Heart right ventricle (tissue), 16 donors: ENCODE measurements at places on chromosomes 12 and 14.

GRCh38 chr12:48601013-48601756, 31.3 kb upstream of the LALBA start:
- no peak for DNase-seq

GRCh38 chr14:76191297-76191696, 39.6 kb downstream of the GPATCH2L start:
- DNase-seq = no peak

DNA sequence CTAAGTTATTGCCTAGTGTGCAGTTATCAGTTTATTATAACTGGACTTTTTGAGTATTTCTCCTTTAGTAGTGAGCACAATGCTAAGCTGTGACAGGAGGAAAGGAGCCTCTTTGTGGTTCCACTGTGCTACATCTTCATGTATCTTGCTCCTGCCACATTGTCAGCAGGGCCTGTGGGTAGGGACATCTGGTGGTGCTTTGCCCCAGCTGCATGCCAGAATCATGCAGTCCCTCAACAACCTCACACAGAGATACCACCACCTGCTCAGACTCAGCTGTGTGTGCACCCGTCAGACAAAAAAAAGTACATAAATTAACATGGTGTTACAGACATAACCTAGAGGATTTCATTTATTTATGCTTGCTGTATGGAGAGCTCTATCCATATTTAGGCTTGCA, 51.1 kb downstream of the MIS18BP1 start:
- no peak for DNase-seq

DNA sequence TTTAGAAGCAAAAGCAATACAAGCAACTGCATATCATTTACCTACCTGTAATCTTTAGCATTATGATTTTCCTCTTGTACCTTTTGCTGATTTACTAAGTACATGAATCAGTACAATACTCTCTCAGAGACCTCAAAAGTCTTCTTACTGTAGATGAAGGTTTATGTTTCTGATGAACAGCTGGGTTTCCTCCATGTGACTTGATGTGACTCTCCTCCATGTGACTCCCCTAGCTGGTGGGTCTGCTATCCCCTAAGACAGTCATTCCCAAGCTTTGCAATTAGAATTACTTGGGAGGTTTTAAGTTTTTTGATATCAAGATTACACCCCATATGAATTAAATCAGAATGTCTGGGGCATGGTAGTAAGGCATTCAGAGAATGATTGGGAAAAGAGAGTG, 32.0 kb upstream of the ABCC9 start:
- DNase-seq = no peak

- no peak for DNase-seq
Measured at GRCh38 chr12:90099288-90099687, 390.6 kb upstream of the ATP2B1 start.

DNA sequence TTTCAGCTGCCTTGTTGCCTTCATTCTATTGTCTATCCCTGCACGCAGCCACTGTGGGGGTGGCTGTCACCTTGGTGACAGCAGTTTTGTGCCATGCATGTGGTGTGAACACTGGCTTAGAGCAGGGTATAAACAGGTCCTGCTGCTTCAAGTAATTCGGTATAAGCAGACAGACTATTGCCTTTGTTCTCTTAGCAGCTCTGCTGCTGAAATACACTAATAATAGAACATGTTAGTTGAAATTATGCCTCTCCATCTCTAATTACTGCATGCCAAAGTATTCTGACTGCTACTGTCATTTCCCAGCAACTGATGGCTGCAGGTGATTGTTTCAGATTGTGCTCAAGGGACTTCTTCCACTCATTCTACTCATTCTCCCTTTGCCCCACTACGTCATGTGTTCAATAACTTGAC, 34.6 kb downstream of the PTPRO start:
- no peak for DNase-seq

DNA sequence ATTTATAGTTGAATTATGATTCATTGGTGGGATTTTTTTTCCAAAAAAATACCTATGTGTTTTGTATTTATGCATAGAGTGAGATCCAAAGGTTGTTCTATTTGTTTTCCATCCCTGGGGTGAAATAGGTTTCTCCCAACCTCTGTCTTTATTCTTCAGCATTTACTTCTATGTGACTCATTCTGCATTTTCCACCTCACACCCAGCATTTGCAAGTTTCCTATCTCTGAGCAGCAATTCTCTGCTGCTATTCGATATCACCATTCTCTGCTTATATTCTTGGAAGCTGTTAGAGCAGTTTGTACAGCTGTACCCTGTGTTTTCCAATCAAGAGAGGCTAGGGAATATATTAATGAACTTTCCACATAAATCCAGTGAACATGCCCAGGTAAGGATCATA, 538.9 kb downstream of the SNAPC1 start:
- no peak for DNase-seq

- DNase-seq = no peak
Measured at GRCh38 chr12:69055706-69056105, 122.7 kb upstream of the CPM start.

DNA sequence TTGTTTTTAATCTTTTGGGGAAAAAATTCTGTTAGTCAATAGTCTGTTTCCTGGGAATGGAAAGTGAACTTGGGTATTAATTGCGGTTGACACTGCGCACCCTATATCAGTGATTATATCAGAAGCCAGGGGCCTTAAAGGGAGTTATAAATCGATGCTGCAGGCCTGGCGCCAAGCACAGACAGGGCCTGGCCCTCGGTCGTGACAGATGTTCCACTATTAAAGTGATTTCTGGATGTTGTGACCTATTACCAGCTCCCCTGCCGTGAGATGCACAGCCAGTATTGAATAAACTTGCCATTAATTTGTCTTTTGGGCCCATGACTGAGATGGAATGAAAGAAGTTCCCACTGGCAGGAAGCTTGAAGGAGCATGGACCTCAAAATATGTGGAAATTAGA, 45.1 kb upstream of the KITLG start:
- DNase-seq = no peak

GRCh38 chr14:21748869-21749303, 75.3 kb upstream of the OR4E1 start:
- DNase-seq = peak; percentile 7

GRCh38 chr12:64181430-64182291, 40.4 kb downstream of the KICS2 start:
- no peak for DNase-seq

DNA sequence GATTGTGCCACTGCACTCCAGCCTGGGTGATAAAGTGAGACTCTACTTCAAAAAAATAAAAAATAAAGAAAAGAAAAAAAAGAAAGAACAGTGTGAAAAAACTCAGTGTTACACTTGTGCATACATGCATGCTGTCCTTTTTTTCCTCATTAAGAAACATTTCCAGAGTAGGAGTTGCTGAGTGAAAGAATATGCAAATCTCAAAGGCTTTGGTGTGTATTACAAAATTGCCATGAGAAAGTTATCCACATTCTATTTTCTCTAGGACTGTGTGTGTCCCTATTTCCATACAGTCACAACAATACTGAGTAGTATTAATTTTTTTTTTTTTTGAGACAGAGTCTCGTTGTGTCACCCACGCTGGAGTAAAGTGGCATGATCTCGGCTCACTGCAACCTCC, 830 bp upstream of the A2ML1 start:
- DNase-seq = no peak

DNA sequence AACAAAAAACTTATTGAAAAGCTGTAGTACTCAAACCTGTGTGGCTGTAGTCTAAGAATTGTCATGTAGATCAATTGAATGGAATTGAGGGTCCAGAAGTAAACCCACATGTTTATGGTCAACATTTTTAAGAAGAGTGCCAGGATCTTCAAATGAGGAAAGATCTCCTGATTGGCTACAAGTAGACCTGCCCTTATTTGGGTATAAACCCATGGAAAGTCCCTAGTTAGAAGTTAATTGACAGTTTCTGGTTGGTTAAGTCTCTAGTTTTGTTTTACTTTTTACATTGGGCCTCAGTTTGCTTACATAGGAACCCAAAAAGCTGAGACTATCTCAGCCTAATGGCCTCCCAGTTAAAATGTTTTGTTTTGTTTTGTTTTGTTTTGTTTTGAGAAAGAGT, 91.9 kb upstream of the RESF1 start:
- no peak for DNase-seq

- DNase-seq = no peak
Measured at GRCh38 chr12:26250801-26251200, 55.4 kb downstream of the SSPN start.

- DNase-seq = no peak
Measured at GRCh38 chr14:100188392-100189030, 29.1 kb upstream of the DEGS2 start.

- no peak for DNase-seq
Measured at GRCh38 chr12:125276567-125276966, 211.3 kb downstream of the AACS start.

GRCh38 chr14:85165094-85165493, 364.9 kb upstream of the FLRT2 start:
- DNase-seq = peak; percentile 42

- DNase-seq = no peak
Measured at GRCh38 chr12:7016958-7017571, 1.2 kb downstream of the LPCAT3 start.

DNA sequence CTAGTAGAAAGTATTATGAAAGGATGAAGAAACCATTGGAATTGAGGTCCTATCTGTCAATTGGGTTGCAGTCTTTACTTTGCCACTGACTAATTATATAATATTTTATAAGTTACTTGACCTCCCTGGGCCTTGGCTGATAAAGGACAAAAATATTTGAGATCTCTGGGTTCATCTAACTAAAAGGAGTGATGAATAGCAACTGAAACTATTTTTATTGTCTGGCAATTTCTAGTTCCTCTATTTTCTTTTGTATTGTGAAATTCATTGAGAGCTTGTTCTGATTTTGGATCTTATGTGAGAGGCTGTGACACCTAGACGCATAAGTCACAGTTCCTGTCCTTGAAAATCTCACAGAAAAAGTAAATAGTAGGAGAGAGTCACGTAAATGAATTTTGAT, 415.7 kb upstream of the ATP2B1 start:
- DNase-seq = no peak

GRCh38 chr14:79077096-79077495, 906.9 kb downstream of the NRXN3 start:
- no peak for DNase-seq
